ENCODE measurements at places on chromosomes 4 and X. TPM values are rescaled to one million over a fixed set of nuclear protein-coding genes. Genes with fewer than 3 reads are reported as not detected.
A peak's percentile ranks its signal among the peaks of the same experiment; 100 is the strongest.

The CENPVL1 gene
- not detected for total RNA-seq

The TMEM154 gene
- total RNA-seq: 34.5 TPM

The F11 gene
- not detected for total RNA-seq

The TLR2 gene
- 1.1 TPM for total RNA-seq

The SMR3A gene
- not detected for total RNA-seq

The CYP4V2 gene
- total RNA-seq: 13.0 TPM

The FGF13 gene
- total RNA-seq: 0.90 TPM

The YY2 gene
- total RNA-seq: 2.1 TPM

The TMEM31 gene
- not detected for total RNA-seq

The SLC4A4 gene
- total RNA-seq: 0.44 TPM

The COL25A1 gene
- not detected for total RNA-seq

The TAF9B gene
- total RNA-seq: 8.8 TPM

The RIPPLY1 gene
- total RNA-seq: not detected

The SPIN2A gene
- 2.5 TPM for total RNA-seq

GRCh38 chr4:188879598-188879997 is 740.4 kb downstream of the TRIML1 start:
- DNase-seq: no peak

DNA sequence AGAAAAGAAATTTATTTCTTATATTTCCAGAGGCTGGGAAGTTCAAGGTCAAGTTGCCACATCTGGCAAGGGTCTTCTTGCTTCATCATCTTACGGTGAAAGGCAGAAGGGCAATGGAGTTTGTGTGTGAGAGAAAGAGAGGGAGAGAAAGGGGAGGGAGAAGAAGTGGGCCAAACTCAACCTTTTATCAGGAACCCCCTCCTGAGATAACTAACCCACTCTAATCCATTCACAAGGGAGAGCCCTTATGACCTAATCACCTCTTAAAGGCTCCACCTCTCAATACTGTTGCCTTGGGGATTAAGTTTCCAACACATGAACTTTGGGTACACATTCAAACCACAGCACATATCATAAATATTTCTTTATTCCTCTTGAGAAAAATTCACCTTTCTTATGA is 203.3 kb upstream of the FAM241A start:
- no peak for DNase-seq

GRCh38 chrX:101442085-101442484 is 34.1 kb downstream of the HNRNPH2 start:
- DNase-seq: no peak

GRCh38 chr4:71006203-71006907 is 12.9 kb downstream of the DCK start:
- no peak for DNase-seq

DNA sequence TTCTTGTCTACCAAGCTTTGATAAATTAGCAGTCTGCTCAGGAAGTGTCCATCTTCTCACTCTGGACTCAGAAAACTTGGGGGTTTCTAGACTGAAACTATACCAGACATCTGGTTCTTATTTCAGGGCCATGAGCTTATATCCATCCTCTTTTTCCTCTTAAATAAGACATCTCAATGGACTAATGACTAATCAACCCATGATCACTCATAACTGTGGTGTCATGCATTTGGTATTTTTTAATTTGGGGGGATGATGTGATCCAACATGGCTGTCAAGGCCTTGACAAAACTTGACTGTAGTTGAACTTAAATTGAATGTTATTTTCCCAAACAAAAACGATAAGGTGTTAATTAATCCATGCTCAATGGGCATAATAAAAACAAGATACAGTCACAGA is 87.8 kb downstream of the GPRASP3 start:
- DNase-seq: no peak

GRCh38 chr4:87057835-87058355 is 123.1 kb downstream of the AFF1 start:
- no peak for DNase-seq

- DNase-seq: no peak
Measured at GRCh38 chr4:96149894-96150293, 310.0 kb downstream of the PDHA2 start.

- no peak for DNase-seq
Measured at GRCh38 chrX:139179592-139179991, 350.9 kb upstream of the F9 start.

DNA sequence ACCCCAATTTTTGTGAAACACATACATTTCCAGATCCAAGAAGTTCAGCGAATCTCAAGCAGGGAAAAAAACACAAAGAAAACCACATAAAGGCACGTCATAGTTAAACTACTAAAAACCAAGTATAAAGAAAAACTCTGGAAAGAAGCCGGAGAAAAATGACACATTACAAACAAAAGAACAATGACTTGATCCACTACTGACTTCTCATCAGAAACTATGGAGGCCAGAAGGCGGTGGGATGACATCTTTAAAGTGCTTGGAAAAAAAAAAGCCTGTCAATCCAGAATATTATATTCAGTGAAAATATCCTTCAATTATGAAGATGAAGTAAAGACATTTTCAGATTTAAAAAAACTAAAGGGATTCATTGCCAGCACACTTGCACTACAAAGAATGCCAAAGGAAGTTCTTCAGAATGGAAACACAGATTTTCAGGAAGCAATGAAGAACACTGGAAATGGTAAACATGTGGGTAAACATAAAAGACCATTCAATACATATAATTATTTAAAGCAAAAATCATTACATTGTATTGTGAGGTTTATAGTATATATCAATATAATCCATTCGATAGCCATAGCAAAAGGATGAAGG is 32.6 kb upstream of the PPP2R2C start:
- DNase-seq: no peak

- DNase-seq: no peak
Measured at GRCh38 chr4:40140196-40140595, 56.6 kb upstream of the RHOH start.

- DNase-seq: peak; percentile 63
Measured at GRCh38 chrX:22135994-22136684, 104.0 kb downstream of the PHEX start.

DNA sequence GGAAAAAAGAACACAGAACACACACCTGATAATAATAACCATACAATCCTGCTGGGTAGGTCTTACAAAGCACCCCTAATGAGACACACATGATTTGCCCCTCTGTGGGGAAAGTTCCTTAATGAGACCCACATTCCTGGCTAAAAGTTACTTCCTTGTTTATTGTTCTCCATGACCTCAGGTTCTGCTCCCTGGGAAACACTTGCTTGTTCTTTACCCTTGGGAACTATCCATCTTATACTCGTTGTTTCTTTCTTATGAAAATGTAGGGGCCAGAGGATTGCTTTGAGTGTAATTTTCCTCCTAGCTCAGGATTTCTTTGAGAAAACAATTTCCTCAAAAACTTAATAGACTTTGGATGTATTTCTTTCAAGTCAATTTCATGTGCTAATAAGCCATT is 52.1 kb upstream of the PCDH10 start:
- DNase-seq: no peak

DNA sequence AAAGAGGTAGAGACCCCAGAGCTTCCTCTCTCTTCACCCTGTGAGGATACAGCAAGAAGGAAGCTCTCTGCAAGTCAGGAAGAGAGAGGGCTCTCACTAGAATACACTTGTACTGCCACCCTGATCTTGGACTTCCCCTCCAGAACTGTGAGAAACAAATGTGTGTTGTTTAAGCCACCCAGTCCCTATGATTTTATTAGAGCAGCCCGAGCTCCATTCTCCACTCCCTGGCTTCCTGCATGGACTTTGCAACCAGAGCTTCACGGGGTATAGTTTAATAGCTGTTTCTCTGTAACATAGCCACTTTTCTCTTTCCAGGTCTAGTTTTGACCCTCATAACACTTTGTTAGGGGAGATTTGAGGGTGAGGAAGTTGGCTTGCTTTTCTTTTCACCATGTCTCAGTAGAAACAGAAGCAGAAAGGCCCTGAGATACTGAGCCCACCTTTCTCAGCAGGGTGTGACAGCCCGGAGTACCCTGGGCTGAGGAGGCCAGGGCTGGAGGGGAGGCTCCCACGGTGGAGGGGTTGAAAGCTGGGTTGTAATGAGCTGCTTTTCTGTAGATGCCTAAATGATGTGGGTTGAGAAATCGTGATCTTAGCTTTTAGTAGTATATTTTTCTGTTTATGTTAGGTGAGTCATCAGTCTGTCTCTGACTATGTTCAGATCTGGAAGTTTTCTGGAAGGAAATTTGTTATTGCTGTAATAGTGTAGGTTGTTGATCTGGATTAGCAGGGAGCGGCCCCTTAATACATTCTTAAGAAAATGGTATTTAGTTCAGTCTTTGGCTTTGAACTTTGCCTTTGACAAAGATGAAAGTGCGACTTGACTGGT is 118.6 kb downstream of the PTTG2 start:
- DNase-seq: no peak

- no peak for DNase-seq
Measured at GRCh38 chr4:88119943-88120342, 38.5 kb downstream of the ABCG2 start.

GRCh38 chr4:122584519-122584918 is 36.3 kb downstream of the IL21 start:
- no peak for DNase-seq

- peak; percentile 87 for DNase-seq
Measured at GRCh38 chrX:45824471-45824870, 623.8 kb upstream of the DIPK2B start.

- no peak for DNase-seq
Measured at GRCh38 chrX:110678591-110678990, 117.0 kb downstream of the CHRDL1 start.

GRCh38 chrX:47498411-47498810 is 15.4 kb upstream of the ZNF41 start:
- peak; percentile 77 for DNase-seq

- peak; percentile 11 for DNase-seq
Measured at GRCh38 chr4:155787113-155787710, 28.4 kb downstream of the GUCY1B1 start.

- peak; percentile 59 for DNase-seq
Measured at GRCh38 chrX:107559506-107559905, 68.8 kb upstream of the PRPS1 start.

DNA sequence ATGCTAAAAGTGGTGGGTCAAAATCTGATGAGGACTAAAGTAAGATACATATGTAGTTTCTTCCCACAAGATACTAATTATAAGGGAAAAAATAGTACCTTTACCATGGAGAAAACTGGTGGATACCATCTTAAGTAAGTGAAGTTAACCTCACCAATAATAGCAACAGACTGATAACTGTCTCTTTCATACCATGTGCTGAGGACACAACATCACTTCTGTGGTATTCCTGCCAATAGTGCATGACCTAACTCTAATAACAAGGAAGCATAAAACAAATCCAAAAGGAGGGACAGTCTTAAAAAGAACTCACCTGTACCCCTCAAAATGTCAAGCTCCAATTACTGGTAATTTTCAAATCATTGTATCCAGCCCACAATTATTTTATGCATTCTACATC is 8.8 kb downstream of the UFSP2 start:
- DNase-seq: no peak

DNA sequence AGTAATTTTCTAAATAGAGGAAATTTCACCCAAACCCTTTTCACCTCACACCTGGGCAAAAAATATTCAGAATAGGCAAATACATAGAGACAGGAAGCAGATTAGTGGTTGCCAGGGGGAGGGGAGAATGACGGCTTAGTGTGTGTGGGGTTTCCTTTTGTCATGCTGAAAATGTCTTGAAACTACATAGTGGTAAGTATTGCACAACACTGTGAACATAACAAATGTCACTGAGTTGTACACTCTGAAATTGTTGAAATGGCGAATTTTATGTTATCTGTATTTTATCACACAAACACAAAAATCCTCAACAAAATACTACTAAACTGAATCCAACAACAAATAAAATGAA is 60.7 kb upstream of the PLAC1 start:
- DNase-seq: no peak

- no peak for DNase-seq
Measured at GRCh38 chr4:8081621-8082516, 76.7 kb downstream of the ABLIM2 start.

Measured in PC-9 (cell line).